ENCODE measurements at places on chromosomes 11 and 22. TPM values are rescaled to one million over a fixed set of nuclear protein-coding genes. Genes with fewer than 3 reads are reported as not detected.

DGKZ gene
- total RNA-seq = 43.2 TPM

PKNOX2 gene
- 10.4 TPM for total RNA-seq

LUZP2 gene
- 0.07 TPM for total RNA-seq

CELSR1 gene
- 2.0 TPM for total RNA-seq

RTN4R gene
- 0.76 TPM for total RNA-seq

HEPN1 gene
- not detected for total RNA-seq
